ENCODE measurements at places on chromosomes 11 and 22. TPM values are rescaled to one million over a fixed set of nuclear protein-coding genes. Genes with fewer than 3 reads are reported as not detected.
A peak's percentile ranks its signal among the peaks of the same experiment; 100 is the strongest.

Gene SYT7
- total RNA-seq, result 8.7 TPM

Gene SDHD
- 60.5 TPM for total RNA-seq

Gene TMEM218
- 15.1 TPM for total RNA-seq

Gene YPEL4
- total RNA-seq, result 3.4 TPM

GRCh38 chr11:81278991-81279390, 1454.7 kb downstream of the FAM181B start:
- no peak overlapping the region for H3K4me3 ChIP-seq

GRCh38 chr11:69361048-69361447, 67.1 kb downstream of the MYEOV start:
- DNase-seq, result no peak
- H3K4me3 ChIP-seq, result no peak overlapping the region
- no peaks in the 10 kb centered on the region for H3K36me3 ChIP-seq
- no peaks in the 10 kb centered on the region for H3K4me1 ChIP-seq
- H3K27ac ChIP-seq, result no peak overlapping the region

DNA sequence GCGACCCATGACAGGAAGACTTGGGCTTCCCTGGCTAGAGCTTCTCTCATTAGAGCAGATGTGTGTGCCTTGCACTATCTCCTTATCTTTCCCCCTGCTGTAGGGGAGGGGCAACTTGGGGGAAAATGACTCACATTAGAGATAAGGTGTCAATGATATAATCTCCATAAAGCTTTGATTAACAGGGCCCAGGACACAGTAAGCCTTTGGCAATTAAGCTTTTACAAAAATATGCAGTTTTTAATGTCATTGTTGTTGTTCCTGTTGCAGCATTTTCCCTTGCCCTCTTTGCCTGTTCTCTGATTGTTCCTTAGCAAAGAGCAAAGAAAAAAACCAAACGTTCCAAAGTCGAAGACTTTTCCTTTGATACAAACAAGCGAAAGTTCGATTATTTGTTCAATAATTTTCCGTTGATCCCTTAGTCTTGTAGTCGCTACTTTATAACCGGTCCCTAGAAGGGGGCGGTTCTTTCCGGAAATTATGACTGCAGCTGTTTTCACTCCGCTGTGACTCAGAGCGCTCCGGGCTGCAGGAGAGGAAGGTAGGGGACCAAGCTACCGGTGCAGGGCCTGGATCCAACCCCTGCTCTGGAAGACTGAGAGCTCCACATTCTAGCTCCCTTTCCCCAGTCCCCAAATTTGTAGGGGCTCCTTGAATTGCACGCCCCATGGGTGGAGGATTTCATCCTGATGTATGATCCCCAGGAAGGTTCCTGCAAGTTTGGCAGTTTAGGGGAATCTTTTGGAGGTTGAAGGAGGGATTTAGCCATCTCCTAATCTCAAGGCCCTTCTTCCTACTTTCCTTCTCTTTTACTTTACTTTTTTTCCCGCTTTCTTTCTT, at the start of gene VWA5A:
VWA5A (plus strand) TSS at position 509 of the 840 bp plus-strand sequence. CDS start 2,062 bp downstream, outside the sequence.
- no peaks in the 10 kb centered on the region for H3K36me3 ChIP-seq
- H3K4me3 ChIP-seq, result peak within 1 kb of the TSS; percentile 39
- DNase-seq, result peak; percentile 91
- H3K4me1 ChIP-seq, result peaks cover 6% of the 10 kb centered on the region
- no peak within 1 kb of the TSS for H3K27ac ChIP-seq

GRCh38 chr11:120011836-120012235, 126.1 kb downstream of the TRIM29 start:
- no peaks in the 10 kb centered on the region for H3K36me3 ChIP-seq
- no peak overlapping the region for H3K27ac ChIP-seq
- DNase-seq, result no peak
- no peaks in the 10 kb centered on the region for H3K4me1 ChIP-seq

DNA sequence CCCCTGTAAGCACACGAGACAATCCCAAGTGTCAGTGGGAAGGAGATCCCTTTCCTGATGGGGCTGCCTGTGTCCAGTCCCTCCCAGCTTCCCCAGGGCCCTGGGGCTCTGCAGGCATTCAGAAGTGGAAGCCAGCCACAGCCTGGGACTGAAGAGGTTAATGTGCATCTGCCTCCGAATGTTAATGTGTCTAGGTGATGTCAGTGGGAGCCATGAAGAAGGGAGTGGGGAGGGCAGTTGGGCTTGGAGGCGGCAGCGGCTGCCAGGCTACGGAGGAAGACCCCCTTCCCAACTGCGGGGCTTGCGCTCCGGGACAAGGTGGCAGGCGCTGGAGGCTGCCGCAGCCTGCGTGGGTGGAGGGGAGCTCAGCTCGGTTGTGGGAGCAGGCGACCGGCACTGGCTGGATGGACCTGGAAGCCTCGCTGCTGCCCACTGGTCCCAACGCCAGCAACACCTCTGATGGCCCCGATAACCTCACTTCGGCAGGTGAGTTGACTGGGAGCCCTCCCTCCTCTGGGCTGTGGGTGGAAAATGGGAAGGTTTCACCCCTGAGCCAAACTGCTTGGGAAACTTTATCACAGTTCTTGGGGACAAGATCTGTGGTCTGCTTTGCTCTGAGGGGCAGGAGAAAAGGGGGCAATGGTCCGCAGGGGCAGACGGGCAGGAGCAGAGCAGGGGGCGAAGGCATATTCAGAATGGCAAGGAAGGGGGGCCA, at the start of gene MCHR1:
MCHR1 (plus strand) TSS at position 236 of the 715 bp plus-strand sequence; CDS start at position 405, 169 bp downstream.
- no peak for DNase-seq
- H3K27me3 ChIP-seq, result no peaks in the 10 kb centered on the region
- no peak within 1 kb of the TSS for H3K27ac ChIP-seq
- peaks cover 12% of the 10 kb centered on the region for H3K4me1 ChIP-seq
- H3K4me3 ChIP-seq, result peak within 1 kb of the TSS; percentile 5

DNA sequence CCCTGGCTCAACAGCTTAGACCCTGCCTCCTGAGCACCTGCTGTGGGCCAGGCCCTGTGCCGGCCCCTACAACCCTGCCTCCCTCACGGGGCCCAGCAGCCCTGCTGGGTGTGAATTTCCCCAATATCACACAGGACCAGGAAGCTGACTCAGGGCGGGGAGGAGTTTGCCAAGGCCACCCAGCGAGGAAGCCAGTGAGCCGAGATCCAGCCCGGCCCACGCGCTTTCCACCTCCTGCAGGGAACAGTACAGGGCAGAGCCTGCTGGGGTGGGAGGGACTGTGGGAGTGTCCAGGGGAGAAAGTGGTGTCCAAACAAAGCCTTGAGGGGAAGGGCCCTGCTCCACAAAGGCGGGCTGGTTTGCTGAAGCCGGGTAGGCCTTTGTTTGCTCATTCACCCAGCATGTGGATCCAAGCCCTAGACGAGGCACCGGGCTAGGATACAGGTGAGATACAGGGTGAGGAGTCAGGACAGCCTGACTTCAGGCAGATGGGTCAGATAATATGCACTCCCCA, 26.8 kb downstream of the RPL3 start:
- H3K4me1 ChIP-seq, result peaks cover 45% of the 10 kb centered on the region
- peak overlapping the region; percentile 70 for H3K27ac ChIP-seq
- H3K36me3 ChIP-seq, result no peaks in the 10 kb centered on the region
- no peak overlapping the region for H3K4me3 ChIP-seq
- DNase-seq, result peak; percentile 97

DNA sequence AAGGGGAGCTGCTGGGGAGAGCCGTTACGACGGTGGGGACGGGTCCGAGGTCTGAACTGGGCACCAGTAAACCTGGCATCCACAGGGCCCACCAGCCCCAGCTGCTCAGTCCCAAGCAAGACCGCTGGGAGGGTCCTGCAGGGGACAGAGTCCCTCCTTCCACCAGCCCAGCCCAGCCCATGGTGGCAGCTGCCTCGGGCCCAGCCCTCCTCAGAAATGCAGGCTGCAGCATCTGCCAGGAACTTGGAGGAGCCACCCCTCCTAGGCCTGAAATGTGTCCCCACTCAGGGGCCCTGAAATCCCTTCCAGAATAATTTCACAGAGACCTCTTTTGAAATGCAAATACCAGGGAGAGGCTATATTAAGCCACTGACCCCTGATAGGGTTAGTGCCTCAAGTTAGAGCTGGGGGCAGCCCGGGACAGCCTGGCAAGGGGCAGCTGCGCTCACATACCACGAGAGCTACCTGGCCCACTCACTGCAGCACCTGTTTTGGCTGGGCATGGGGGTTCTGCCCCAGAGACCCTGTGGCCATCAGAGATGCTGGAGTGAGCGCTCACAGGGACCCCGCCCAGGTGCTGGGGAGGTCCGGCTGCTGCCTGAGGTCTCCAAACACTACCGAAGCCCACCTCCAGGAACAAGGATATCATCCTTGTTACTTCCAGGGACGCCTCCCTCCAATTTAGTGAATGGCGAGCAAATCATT, 53.1 kb downstream of the CELSR1 start:
- DNase-seq, result no peak
- H3K27ac ChIP-seq, result no peak overlapping the region
- no peaks in the 10 kb centered on the region for H3K27me3 ChIP-seq
- no peaks in the 10 kb centered on the region for H3K36me3 ChIP-seq

GRCh38 chr11:73907191-73907590, 30.4 kb downstream of the PAAF1 start:
- H3K27ac ChIP-seq, result no peak overlapping the region
- no peak overlapping the region for H3K4me3 ChIP-seq
- no peaks in the 10 kb centered on the region for H3K36me3 ChIP-seq
- H3K4me1 ChIP-seq, result no peaks in the 10 kb centered on the region
- H3K27me3 ChIP-seq, result no peaks in the 10 kb centered on the region
- no peak for DNase-seq

GRCh38 chr11:42631220-42631843, 680.5 kb upstream of the API5 start:
- no peak overlapping the region for H3K27ac ChIP-seq
- no peaks in the 10 kb centered on the region for H3K4me1 ChIP-seq
- H3K4me3 ChIP-seq, result no peak overlapping the region
- no peaks in the 10 kb centered on the region for H3K36me3 ChIP-seq
- H3K27me3 ChIP-seq, result no peaks in the 10 kb centered on the region

Data from testis (tissue), 5 donors.